ENCODE measurements at places on chromosomes 5 and 9.
A peak's percentile ranks its signal among the peaks of the same experiment; 100 is the strongest.

- no peak for DNase-seq
Measured at GRCh38 chr9:33676746-33677505, 118.4 kb upstream of the PRSS3 start.

- no peak for DNase-seq
Measured at GRCh38 chr5:96648593-96648992, 13.6 kb upstream of the CAST start.

DNA sequence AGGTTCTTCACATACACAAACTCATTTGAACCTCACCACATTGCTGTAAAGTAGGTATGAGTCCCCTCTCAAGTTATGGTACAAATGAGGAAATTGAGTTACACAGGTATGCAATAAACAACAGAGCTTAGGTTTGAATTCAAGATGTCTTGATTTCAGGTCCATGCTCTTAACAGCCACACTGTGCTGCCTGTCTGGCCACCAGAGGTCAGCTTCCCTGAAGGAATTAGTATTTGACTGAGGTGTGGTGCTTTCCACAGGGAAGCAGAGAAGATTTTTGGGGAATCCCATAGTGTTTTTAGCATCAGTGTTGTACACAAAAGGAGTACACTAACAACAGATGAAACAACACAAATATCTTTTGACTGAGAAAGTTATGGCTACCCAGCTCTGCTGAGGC lies 94.4 kb upstream of the ITGA1 start:
- peak; percentile 37 for DNase-seq

DNA sequence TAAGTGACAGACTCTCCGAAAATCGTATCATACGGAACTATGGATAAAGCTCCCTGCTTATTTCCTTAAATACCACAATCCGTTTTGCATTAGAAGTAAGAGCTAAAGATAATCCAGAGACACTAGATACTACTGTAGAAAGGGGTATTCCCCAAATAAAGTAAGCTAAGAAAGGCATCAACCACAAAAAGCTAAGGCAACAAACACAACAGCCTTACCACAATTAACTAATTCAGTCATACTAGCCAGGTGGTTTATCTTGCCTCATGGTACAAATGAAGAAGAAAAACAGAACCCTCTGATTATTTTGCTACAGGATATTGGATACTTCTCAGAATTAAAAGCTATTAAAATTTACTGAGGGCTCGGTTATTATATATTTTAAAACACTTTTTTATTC lies 14.1 kb downstream of the ERP44 start:
- peak; percentile 49 for DNase-seq

DNA sequence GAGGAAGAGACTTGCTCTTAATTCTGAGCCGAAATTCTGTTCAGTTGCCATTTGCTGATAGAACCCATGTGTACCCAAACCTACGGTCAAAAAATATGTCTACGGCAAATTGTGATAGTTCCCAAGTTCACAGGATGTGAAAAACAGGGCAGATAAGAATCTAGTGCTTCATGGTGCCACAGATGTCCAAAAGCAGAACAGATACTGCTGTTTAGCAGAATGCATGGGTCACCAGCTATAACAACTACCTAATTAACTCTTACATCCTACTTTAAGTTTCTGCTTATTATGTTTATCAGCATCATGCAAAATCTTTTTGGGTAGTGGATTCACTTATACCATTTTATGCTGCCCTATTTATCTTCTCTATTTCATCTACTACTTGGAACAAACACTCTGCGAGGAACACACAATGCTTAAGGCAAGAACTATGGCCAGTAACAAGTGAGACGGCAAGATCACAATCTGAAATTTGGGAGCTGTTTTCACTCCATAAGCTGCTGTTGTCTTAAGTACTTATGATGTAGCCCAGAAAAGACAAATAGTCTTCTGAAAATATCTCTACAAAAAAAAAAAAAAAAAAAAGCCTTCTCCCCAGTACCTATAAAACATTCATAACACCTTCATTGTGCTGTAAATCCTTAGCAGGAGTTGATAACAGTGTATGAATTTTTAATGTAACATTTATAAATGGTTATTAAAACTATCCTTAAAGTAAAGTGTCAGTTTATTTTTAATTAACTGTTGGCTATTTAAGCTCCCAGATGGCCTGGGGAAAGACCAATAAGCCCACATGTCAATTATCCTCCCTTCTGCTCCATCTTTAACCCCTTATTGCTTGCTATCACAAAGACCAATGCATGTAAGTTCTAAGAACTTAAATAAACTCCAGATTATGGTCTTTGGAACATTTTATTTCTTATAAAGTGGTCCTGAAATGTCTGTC lies 232.3 kb downstream of the TLR4 start:
- no peak for DNase-seq

- peak; percentile 19 for DNase-seq
Measured at GRCh38 chr5:133467335-133467779, 145.0 kb downstream of the FSTL4 start.

DNA sequence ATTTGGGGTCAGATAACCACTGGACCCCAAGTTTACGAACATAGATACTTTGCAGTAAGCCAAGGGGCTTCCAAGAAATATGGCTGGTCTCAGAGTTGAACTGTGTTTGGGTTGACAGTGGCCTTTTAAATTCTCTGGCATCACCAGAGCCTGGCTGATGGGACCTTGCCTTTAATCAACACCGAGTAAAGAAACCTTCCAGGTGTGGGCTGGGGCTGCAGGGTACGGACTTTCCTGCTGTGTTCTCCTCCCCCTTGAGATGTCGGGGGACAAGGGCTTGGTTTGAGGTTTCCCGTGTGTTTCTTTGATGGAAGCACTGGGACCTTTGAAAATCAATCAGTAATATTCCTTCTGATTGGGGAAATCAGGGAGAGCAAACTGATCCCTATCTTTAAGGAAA lies 140.1 kb downstream of the MTX3 start:
- DNase-seq, result no peak
